A549 treated with DMSO at 1 μM for 4 hours (cell line): ENCODE measurements at places on chromosomes 1 and 21. TPM values are rescaled to one million over a fixed set of nuclear protein-coding genes. Genes with fewer than 3 reads are reported as not detected.

Gene OR2T34
- total RNA-seq = not detected in 5 replicates

Gene DPT
- not detected in 5 replicates for total RNA-seq

Gene CFAP45
- 0.50 to 1.5 TPM (median 0.70 TPM) in 5 replicates for total RNA-seq

Gene GPR37L1
- total RNA-seq = 0.13 to 0.22 TPM (median 0.15 TPM) in 5 replicates

Gene C1orf116
- 2.5 to 3.4 TPM (median 3.2 TPM) in 5 replicates for total RNA-seq

Gene AHDC1
- 14.2 to 17.9 TPM (median 16.0 TPM) in 5 replicates for total RNA-seq

Gene DOP1B
- 3.5 to 5.9 TPM (median 5.3 TPM) in 5 replicates for total RNA-seq

Gene ADGRL4
- total RNA-seq = not detected in 5 replicates

Gene PCAT6
- 2.5 to 4.3 TPM (median 3.4 TPM) in 5 replicates for total RNA-seq

Gene FAM72B
- 6.1 to 9.0 TPM (median 7.2 TPM) in 5 replicates for total RNA-seq

Gene OR6K3
- not detected in 5 replicates for total RNA-seq

Gene METTL18
- 5.4 to 7.8 TPM (median 6.9 TPM) in 5 replicates for total RNA-seq

Gene CELA3B
- total RNA-seq = not detected in 5 replicates

Gene SELP
- total RNA-seq = not detected in 5 replicates

Gene SERPINC1
- 0.07 TPM in 2 of 5 replicates, not detected in the others for total RNA-seq

Gene SLC45A3
- 5.5 to 7.2 TPM (median 6.7 TPM) in 5 replicates for total RNA-seq

Gene FUCA1
- 8.7 to 10.4 TPM (median 9.8 TPM) in 5 replicates for total RNA-seq

Gene CHRM3
- 0.02 to 0.15 TPM (median 0.08 TPM) in 4 of 5 replicates, not detected in the other for total RNA-seq

Gene CD48
- total RNA-seq = not detected in 5 replicates

Gene PROK1
- total RNA-seq = not detected in 5 replicates

Gene S100A3
- 79.7 to 94.4 TPM (median 93.6 TPM) in 5 replicates for total RNA-seq

Gene ATP6V1G3
- not detected in 5 replicates for total RNA-seq

Gene SMCP
- not detected in 5 replicates for total RNA-seq

Gene LRRC7
- total RNA-seq = not detected in 5 replicates

Gene S100A11
- total RNA-seq = 1,732 to 1,898 TPM (median 1,814 TPM) in 5 replicates

Gene LCE1D
- total RNA-seq = not detected in 5 replicates

Gene IRF6
- 0.06 to 0.38 TPM (median 0.13 TPM) in 5 replicates for total RNA-seq

Gene SH2D5
- 13.7 to 19.2 TPM (median 16.5 TPM) in 5 replicates for total RNA-seq

Gene ADAMTS1
- total RNA-seq = 0.06 to 0.19 TPM (median 0.11 TPM) in 5 replicates

Gene SH2D1B
- 0.03 to 0.15 TPM (median 0.11 TPM) in 5 replicates for total RNA-seq
